ENCODE measurements at places on chromosomes 11 and 22. TPM values are rescaled to one million over a fixed set of nuclear protein-coding genes. Genes with fewer than 3 reads are reported as not detected.

DNA sequence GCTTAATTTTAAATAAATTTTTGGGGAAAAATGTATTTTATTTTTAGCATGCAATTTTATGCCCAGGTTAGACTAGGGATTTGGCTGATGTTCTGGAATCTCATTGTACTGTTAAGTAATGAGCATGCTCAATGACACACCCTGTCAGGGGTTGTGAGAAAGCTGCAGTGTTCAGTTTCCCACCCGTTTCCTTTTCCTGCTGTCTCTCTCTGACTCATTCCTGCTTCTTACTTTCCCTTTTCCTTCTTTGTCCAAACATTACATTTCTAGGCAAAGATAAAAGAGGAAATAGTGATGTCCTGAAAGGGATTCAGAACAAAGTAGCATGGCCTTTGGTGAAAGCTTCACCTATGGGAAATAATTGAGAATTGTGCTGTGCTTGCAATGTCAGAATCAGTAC, 22.7 kb downstream of the OOSP3 start:
- H3K27me3 ChIP-seq = no peaks in the 10 kb centered on the region
- DNase-seq = no peak
- no peaks in the 10 kb centered on the region for H3K36me3 ChIP-seq
- no peak overlapping the region for H3K4me3 ChIP-seq

DNA sequence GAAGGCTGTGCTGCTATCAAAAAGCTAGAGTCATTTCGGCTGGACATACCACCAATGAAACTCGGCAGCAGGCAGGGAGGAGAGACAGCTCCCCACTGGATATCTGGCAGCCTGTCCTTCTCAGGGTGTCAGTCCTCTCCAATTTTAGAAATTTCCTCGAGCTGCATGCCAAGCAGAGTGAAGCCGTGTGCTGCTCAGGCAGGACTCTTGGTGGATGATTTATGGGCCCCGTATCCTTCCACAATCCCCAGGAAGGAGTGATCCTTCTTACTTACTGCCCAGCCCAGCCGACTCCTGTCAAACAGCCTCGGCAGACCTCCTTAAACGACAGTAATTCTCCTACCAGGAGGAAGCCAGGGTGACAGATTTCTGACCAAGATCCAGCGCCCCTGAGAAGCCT, 410.4 kb downstream of the TENM4 start:
- no peak overlapping the region for H3K27ac ChIP-seq
- H3K27me3 ChIP-seq = no peaks in the 10 kb centered on the region
- H3K4me1 ChIP-seq = peaks cover 18% of the 10 kb centered on the region
- H3K36me3 ChIP-seq = no peaks in the 10 kb centered on the region
- DNase-seq = no peak
- H3K4me3 ChIP-seq = no peak overlapping the region

- H3K36me3 ChIP-seq = peaks cover 5% of the 10 kb centered on the region
- peaks cover 23% of the 10 kb centered on the region for H3K4me1 ChIP-seq
- H3K27ac ChIP-seq = no peak overlapping the region
These were observed 55.1 kb downstream of the OPCML start for GRCh38 chr11:133477251-133477625.

The TRIM34 gene
- total RNA-seq = not detected

The DDT gene
- 95.9 TPM for total RNA-seq

The POU2AF3 gene
- total RNA-seq = not detected

- peaks cover 16% of the 10 kb centered on the region for H3K27me3 ChIP-seq
- peak overlapping the region; percentile 71 for H3K27ac ChIP-seq
- DNase-seq = peak; percentile 67
- peaks cover 13% of the 10 kb centered on the region for H3K4me1 ChIP-seq
These were observed 19.3 kb upstream of the SHISAL1 start for GRCh38 chr22:44331881-44332714.

The DUSP8 gene
- total RNA-seq = 123 TPM

- H3K4me1 ChIP-seq = peaks cover 4% of the 10 kb centered on the region
- no peak overlapping the region for H3K4me3 ChIP-seq
- H3K27ac ChIP-seq = no peak overlapping the region
- DNase-seq = no peak
- H3K36me3 ChIP-seq = peaks cover 5% of the 10 kb centered on the region
These were observed 1470.5 kb downstream of the BRD1 start for GRCh38 chr22:48357196-48357595.

DNA sequence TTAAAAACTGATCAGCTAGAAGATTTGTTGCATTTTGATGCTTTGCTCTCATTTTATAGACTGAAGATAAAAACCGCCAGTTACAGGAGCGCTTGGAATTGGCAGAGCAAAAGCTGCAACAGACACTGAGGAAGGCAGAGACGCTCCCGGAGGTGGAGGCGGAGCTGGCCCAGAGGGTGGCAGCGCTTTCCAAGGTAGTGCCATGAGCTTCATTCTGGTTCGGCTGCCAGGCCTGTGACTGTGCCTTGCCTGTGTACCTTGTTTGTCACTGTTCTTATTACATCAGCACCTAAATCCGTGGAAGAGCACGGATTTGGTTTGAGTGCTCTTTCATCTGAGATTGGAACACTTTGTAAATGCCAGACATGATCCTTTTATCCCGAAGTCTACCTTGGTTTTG, 61.4 kb downstream of the PPFIA1 start:
- H3K27ac ChIP-seq = no peak overlapping the region
- H3K4me3 ChIP-seq = no peak overlapping the region
- H3K27me3 ChIP-seq = peaks cover 1% of the 10 kb centered on the region
- H3K36me3 ChIP-seq = peaks cover 4% of the 10 kb centered on the region

DNA sequence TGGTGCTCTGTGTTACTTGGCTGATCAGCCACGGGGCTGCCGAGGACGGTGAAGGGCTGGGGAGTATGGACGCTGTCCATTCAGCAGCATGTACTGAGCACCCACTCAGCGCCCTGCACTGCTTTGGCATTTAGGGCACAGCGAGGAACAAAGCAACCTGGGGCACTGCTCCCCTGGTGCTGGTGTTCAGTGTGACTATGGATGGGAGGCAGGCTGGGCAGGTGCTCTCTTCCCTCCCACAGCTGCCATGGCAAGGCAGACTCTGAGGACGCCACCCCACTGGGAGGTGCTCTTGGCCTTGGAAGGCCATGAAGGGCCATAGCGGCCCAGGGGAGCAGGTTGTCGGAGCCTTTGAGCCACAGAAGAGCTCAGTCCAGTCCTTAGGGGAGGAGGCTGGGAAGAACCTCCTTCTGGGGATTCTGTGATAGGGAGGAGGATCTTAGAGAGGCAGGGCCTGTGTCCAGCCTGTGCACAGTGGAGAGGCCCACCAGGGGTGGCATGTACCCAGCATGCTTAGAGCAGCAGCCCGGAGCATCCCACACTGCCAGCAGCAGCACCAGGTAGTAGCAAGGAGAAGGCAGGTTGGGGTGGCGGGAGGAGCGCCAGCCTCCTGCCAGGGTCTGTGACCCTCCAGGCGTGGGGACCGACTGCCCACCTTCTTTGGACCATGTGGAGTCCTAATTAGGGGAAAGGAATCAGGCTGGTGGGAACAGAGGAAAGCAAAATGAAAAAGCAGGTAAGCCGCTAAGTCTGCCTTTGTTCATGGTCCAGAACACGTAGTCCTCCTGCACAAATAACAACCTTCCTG, 141.8 kb downstream of the MPPED1 start:
- DNase-seq = no peak
- H3K27ac ChIP-seq = no peak overlapping the region
- H3K4me3 ChIP-seq = no peak overlapping the region
- H3K4me1 ChIP-seq = no peaks in the 10 kb centered on the region
- H3K36me3 ChIP-seq = peaks cover 6% of the 10 kb centered on the region

DNA sequence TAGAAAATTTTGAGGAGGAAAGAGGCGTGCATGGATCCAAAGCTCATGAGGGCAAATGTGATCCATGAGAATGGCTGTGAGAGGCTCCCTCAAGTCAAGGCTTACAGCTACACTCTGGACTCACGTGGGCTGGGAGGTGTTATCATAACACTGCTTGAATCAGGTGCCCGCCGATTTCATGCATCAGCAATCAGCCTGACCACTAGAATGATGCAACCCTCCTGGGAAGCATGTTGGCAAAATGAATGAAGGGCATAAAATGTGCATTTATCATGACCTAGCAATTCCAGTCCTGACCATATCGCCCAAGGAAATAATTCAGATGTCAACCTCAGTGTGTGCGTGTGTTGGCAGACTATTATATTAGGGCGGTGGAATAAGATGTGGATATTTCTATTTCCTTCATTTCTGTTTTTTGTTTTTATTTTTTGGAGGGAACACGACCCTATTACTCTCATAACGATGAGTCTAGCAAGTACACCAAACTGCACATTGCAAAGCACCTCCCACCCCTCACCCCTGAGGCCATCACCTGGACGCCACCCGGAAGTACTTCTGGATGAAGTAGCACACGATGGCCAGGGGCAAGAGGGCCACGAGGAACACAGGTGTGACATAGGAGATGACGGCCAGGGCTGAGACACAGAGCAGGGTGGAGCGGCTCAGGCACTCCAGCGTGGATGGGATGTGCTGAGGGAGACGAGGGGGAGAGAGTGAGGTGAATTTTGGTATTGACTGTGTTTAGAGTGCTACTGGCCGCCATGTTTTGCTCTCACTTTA, 15.7 kb upstream of the KCNJ11 start:
- peak overlapping the region; percentile 43 for H3K4me3 ChIP-seq
- DNase-seq = no peak
- H3K27me3 ChIP-seq = peaks cover 5% of the 10 kb centered on the region

DNA sequence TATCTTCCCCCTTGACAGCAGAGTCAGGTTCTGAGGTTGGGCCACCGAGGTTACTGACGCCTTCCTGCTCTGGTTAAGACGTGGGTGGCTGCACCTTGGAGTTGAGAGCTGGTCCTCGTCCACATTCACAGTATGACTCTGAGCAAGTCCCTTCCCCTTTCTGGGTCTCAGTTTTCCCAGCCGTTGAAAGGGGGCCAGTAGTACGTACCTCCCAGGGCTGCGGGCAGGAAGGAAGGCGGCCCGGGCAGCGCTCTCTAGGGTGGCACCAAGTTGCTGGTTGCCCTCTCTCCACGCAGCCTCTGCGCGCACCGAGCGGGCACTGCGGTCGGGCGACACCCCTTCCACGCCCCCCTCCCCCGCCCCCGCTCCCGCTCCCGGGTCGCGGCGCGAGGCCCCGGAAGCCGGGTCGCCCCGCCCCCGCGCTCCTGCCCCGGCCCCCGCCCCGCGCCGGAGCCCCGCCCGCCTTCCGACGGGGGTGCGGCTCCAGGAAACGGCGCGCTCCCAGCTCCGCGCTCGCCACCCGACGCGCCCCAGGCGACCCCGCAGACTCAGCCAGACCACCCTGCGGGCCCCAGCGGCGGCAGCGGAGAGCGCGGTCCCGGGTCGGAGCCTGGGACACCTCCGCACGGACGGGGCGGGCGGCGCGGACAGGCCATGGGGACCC, at the start of gene EHBP1L1:
EHBP1L1 (plus strand) TSS at position 486 of the 664 bp plus-strand sequence. CDS start 250 bp downstream, outside the sequence.
- no peaks in the 10 kb centered on the region for H3K36me3 ChIP-seq
- peaks cover 22% of the 10 kb centered on the region for H3K27me3 ChIP-seq
- peak within 1 kb of the TSS; percentile 52 for H3K27ac ChIP-seq

DNA sequence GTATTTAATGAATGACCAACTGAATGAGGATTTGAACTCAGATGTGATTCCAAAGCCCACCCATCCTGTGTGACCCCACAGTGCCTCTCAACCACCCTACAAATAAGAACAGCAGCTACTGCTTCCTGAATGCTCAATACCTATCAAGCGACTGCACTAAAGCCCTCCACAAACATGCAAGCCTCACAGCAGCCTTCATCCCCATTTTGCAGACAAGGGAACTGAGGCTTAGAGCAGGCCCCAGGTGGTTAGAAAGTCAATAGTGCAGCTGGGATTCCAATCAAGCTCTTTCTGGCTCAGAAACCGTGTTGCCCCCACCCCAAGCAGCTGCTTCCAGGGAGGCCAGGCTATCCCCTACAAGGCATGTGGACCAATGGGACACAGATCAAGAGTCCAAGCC, 57.2 kb downstream of the SMCO4 start:
- peaks cover 8% of the 10 kb centered on the region for H3K4me1 ChIP-seq
- no peaks in the 10 kb centered on the region for H3K36me3 ChIP-seq
- no peak for DNase-seq
- peaks cover 4% of the 10 kb centered on the region for H3K27me3 ChIP-seq
- no peak overlapping the region for H3K27ac ChIP-seq

The CD248 gene
- 11.4 TPM for total RNA-seq

- peaks cover 8% of the 10 kb centered on the region for H3K4me1 ChIP-seq
- no peak for DNase-seq
- peak overlapping the region; percentile 28 for H3K27ac ChIP-seq
- H3K4me3 ChIP-seq = no peak overlapping the region
- H3K27me3 ChIP-seq = peaks cover 11% of the 10 kb centered on the region
These were observed 20.9 kb upstream of the KIAA0930 start for GRCh38 chr22:45261407-45262088.
